Activated naive CD8-positive, alpha-beta T cell treated with anti-CD3 and anti-CD28 coated beads, Interleukin-2, amount 50 U/mL, for 24 hours (primary cell): ENCODE measurements at places on chromosomes 6 and 20.

DNA sequence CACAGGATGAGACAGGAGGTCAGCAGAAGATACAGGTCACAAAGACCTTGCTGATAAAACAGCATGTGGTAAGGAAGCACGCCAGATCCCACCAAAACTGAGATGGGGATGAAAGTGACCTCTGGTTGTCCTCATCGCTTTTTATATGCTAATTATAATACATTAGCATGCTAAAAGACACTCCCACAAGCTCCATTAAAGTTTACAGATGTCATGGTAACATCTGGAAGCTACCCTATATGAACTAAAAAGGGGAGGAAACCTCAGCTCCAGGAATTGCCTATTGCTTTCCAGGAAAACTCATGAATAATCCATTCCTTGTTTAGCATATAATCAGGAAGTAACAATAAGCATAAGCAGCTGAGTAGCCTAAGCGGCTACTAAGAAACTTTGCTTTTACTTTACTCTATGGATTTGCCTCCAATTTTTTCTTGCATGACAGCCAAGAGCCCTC is 8.4 kb upstream of the RIN2 start:
- no peak for DNase-seq
- no peaks in the 10 kb centered on the region for H3K4me1 ChIP-seq
- H3K27me3 ChIP-seq = peaks cover 17% of the 10 kb centered on the region
- H3K4me3 ChIP-seq = no peak overlapping the region
- no peaks in the 10 kb centered on the region for H3K36me3 ChIP-seq
- H3K27ac ChIP-seq = no peak overlapping the region

DNA sequence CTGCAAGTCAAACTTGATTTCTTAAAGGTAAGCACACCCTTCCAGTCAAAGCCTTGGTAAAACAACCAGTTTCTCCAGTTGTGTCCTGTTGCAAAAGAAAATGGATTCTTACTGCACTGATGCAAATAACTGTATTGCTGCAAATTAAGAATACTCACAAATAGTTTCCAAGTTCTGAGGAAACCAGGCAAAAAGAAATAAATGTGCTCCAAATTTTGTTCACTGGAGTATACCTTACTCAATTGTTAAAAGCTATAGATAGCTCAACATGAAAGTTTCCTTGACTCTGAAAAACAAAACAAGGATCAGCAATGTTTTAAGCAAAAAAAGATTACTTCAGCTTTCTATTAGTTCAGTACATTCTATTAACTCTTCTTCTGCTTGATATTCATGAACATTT is 75.2 kb downstream of the SLC16A10 start:
- DNase-seq = no peak
- peaks cover 30% of the 10 kb centered on the region for H3K4me1 ChIP-seq
- peaks cover 25% of the 10 kb centered on the region for H3K36me3 ChIP-seq
- no peak overlapping the region for H3K27ac ChIP-seq
- H3K27me3 ChIP-seq = no peaks in the 10 kb centered on the region
- H3K4me3 ChIP-seq = no peak overlapping the region

- peaks cover 31% of the 10 kb centered on the region for H3K36me3 ChIP-seq
- H3K27ac ChIP-seq = no peak overlapping the region
- DNase-seq = no peak
- H3K4me1 ChIP-seq = peaks cover under 1% of the 10 kb centered on the region
- H3K4me3 ChIP-seq = no peak overlapping the region
Observed at GRCh38 chr6:20605061-20605460, 70.8 kb downstream of the CDKAL1 start.

DNA sequence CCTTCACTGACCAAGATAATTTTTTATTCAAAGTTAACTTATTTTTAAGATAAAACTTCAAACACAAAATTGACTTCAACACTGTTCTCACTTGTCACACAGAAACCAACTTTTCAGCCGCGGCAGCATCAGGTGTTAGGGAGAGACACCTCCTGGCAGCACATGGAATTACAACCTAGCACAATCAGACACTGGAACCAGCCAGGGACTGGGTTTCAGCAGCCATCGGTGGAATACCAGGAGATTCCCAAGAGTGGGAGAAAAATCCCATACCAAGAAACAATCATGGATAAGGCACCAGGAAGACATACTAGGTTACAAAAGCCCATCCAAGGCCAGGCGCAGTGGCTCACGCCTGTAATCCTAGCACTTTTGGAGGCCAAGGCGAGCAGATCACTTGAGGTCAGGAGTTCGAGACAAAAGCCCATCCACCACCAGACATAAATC is 70.0 kb downstream of the SNX5 start:
- H3K4me1 ChIP-seq = peaks cover 34% of the 10 kb centered on the region
- no peak overlapping the region for H3K4me3 ChIP-seq
- no peak overlapping the region for H3K27ac ChIP-seq

- H3K27me3 ChIP-seq = no peaks in the 10 kb centered on the region
- H3K4me1 ChIP-seq = no peaks in the 10 kb centered on the region
- H3K27ac ChIP-seq = no peak overlapping the region
- no peak overlapping the region for H3K4me3 ChIP-seq
- no peaks in the 10 kb centered on the region for H3K36me3 ChIP-seq
Observed at GRCh38 chr6:96007663-96008062, 8.1 kb upstream of the FUT9 start.
